ENCODE measurements at places on chromosomes 7 and 10.

- DNase-seq = no peak
These were observed 278.1 kb upstream of the TMEM229A start for GRCh38 chr7:124310934-124311390.

DNA sequence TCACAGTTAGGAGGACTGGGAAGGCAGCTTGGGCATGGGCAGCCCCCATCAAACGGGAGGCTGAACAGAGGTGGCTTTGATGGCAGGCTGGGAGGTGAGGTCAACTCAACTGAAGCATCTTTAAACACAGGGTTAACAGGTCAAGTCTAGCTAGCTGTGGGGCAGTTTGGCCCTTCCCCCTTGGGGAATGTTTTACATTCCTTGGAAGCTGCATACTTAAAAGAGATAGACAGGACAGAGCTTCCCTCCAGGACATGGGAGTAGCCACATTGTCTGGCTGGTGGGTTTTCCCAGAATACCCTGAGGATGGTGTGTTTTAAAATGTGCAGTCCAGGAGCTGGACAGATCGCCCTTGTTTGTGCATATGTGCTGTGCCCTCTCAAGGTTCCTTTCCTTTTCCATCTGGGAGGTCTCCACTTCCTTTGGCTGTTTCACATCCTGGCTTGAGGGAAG is 6.8 kb upstream of the RASSF4 start:
- DNase-seq = no peak

DNA sequence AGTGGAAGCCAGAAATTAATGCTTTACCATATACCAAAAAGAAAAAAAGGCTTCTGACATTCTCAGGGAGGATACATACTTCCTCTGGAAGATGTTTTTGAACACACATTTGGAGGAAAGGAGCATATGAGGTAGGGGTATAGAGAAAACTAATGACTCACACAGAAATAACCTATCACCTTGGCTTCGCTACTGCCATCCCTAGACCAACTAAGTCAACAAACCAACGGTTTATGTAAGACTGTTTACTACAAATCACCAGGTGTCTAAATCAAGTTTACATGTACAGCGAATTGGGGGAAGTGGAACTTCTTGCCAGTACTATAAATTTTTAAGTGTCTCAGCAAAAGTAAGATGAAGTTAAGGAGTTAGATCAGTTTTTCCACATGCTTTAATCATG is 96.9 kb downstream of the NT5C2 start:
- no peak for DNase-seq

- DNase-seq = no peak
These were observed 50.2 kb upstream of the UBN2 start for GRCh38 chr7:139180700-139181311.

DNA sequence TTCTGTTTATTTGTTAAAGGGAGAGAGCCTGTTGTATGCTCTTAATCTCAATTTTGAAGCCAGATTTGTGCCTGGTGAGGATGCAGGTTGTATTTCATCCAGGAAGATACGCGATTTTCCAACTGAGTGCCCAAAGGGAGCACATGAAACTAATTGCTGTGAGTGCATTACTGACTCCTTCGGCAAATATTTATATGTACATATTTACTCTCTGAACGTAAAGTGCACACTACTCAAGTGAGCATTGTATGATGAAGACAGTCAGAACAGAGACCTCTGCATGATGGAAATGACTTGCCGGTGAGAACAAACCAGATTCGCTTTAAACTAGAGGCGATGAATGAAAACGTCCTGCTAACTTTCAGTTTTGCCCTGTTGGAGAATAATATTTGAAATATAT is 130.1 kb downstream of the MALRD1 start:
- DNase-seq = no peak

GRCh38 chr7:9026121-9026520 is 592.7 kb downstream of the NXPH1 start:
- no peak for DNase-seq

DNA sequence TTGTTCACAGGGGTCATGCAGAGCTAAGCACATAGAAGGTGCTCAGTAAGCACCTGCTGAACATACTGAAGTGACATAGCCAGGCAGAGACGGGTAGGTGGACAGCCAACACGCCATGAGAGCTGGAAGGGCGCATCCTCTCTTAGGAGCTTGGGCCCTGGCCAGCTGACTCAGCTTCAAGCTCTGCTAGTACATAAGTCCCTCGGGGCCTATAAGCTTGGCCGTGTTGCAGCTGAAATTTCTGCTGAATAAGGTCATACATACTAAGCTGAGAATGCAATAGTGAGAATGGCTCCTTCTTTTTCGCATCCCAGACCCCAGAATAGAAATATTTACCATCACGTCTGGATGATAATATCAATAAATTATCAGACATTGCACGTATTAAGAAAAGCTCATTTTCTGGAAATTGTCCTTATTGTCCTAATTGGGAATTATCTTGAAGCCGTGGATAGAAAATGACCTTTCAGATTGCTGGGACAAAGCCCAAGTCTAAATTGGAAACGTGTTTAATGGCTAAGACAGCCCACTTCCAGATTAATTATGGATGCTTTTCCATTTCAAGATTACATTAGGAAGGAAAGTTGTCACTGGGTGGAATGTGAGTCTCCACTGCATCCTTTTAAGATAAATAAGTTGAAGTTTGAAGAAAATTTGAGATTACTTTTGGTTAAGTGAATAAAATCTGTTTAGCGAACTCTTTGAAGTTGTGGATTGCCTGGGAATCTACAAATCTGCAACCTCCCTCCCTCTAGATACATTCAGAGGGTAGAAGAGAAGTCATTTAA is 287.1 kb upstream of the C7orf33 start:
- peak; percentile 96 for DNase-seq

DNA sequence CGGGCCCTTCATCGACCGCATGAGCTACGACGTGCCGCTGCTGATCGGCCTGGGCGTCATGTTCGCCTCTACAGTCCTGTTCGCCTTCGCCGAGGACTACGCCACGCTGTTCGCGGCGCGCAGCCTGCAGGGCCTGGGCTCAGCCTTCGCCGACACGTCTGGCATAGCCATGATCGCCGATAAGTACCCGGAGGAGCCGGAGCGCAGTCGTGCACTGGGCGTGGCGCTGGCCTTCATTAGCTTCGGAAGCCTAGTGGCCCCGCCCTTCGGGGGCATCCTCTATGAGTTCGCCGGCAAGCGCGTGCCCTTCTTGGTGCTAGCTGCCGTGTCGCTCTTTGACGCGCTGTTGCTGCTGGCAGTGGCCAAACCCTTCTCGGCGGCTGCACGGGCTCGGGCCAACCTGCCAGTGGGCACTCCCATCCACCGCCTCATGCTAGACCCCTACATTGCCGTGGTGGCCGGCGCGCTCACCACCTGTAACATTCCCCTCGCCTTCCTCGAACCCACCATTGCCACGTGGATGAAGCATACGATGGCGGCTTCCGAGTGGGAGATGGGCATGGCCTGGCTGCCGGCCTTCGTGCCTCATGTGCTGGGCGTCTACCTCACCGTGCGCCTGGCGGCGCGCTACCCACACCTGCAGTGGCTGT is 1.2 kb downstream of the SLC18A3 start:
- DNase-seq = no peak

DNA sequence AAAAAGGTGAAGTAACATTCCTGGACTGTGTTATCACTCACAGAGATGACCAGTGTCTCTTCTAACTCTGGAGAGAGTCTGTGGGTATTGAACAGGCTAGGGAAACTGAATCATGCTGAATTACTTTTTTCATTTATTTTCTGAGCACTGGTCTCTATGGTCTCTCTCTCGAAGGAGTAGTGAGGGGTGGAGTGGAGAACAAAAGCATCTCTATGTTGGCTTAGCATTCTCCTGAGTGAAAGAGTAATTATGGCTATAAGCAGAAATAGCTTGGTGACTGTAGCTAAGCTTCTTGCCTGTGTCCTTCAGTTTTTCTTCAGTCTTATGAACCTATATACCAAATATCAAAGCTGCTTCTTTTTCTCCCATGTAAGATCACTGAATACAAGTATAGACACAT is 64.6 kb upstream of the PTN start:
- DNase-seq = no peak

- DNase-seq = no peak
These were observed 15.4 kb downstream of the CCSER2 start for GRCh38 chr10:84343831-84344230.

DNA sequence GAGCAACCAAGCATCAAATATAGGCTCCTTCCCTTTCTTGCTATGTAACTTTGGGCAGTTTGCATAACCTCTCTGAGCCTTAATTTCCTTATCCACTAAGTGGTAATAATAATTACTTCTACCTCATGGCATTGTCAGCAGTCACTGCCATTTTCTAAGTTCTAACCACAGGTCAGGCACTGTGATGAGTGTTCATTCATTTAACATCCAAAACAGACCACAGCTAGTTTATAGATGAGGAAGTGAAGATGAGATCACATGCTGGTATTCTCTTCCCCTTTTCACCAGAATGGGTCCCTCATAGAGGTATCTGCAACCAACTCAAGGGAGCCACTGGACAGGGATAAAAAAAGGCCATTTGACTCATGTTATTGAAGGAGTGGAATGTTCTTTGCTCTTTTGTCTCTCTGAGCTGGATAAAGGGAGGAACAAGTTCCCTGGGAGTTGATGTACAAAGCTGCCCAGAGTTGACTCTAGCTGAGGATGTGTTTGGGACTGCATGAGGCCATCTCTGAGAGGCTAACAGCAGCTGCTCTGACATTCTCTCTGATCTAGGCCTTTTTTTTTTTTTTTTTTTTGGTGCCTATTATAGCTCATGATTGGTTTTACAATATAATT is 65.0 kb downstream of the DNAJC12 start:
- peak; percentile 59 for DNase-seq

DNA sequence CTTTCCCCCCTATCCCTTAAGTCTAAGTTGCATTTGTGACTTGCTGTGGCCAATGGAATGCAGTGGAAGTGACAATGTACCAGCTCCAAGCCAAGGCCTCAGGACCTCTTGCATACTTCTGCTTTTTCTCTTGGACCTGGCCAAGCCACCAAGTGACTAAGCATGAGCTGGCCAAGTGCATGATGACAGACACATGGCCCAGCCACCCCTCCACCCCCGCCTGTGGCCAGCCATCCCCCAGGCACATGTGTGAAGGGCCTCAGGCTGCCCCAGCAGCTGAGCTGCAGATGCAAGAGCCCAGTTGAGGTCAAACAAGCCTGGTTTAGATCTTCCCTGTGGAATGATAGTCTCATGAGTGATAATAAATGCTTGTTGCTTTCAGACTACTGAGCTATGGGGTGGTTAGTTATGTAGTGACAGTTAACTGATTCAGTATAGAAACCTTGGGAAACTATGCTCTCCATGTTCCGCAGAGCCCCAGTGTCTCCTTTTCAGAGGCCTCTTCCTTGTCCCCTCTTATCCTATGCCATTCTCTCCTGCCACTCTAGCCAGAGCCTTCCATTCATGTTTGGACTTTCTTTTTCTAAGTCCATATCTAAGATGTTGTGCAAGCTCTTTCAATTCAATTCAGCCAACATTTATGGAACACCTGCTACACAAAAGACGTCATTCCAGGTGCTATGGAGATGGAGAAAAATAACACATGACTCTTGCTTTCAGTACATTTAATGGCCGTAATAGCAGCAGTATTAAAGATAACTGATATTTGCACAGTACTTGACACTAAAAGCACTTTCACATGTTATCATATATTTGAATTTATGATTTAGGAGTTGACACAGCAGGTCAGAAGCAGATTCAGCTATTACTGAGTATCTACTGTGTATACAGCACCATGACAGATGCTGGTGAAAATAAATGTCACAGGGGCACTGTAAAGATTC is 55.5 kb upstream of the LOXL4 start:
- DNase-seq = no peak

DNA sequence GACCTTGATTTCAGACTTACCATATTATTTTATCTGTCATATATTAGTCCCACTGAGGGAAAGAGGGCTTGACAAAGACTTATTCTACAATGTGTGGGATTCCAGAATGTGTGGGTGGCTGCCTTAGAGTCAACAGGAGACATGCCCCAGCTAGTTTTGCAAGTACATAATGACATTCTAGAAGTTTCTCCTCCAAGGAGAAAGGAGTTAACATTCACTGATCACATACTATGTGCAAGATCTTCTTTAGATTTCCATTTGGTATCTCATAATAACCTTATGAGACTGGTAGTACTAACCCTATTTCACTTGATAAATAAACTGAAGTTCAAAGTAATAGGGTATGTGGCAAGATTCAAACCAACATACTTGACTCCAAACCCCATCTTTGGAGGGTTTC is 25.2 kb downstream of the IRF5 start:
- DNase-seq = no peak

DNA sequence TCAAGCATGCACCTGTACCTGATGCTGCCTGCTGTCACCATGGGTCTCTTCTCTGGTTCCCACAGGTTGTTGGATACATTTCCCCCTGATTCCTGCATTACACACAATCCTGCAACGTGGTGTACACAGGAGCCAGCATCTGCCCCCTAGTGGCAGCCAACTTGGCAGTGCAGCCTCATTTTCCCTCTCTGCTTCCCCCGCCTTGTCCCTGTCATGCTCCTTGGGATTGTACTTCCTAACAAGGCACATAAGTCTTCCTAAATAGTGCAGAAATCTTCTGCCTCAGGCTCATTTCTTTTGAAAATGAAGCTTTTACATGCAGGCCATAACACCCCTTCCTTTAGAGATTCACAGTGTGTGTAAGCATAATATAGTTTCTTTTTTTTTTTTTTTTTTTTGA is 387.5 kb downstream of the CCSER2 start:
- no peak for DNase-seq

DNA sequence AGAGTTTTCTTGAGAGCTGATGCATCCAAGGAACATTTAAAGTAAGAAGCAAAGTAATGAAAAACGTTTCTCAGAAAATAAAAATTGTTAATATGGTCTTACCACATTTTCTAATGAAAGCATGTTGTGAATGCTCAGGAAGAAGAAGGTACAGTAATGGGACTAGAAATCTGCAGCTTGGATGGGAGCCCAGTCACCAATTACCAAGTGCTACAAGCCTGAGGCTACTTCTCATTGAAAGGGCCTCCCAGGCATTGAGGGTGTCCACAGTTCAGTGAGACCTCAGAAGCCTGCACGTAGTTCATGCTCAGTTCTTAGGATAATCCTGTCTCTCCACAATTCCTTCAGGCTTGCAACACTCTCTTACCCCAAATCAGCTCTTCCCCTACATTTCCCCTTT is 17.6 kb downstream of the PTN start:
- DNase-seq = no peak

- no peak for DNase-seq
These were observed 228.9 kb downstream of the AGMO start for GRCh38 chr7:15332956-15333355.

- DNase-seq = peak; percentile 42
These were observed 150.5 kb downstream of the ELAPOR2 start for GRCh38 chr7:86908948-86909347.

- no peak for DNase-seq
These were observed 91.4 kb downstream of the ST7 start for GRCh38 chr7:117044664-117045063.

GRCh38 chr7:117766913-117767312 is 106.3 kb downstream of the CTTNBP2 start:
- DNase-seq = no peak

All from muscle of leg (tissue), 16 donors.